ENCODE measurements at places on chromosomes 12 and 14.

DNA sequence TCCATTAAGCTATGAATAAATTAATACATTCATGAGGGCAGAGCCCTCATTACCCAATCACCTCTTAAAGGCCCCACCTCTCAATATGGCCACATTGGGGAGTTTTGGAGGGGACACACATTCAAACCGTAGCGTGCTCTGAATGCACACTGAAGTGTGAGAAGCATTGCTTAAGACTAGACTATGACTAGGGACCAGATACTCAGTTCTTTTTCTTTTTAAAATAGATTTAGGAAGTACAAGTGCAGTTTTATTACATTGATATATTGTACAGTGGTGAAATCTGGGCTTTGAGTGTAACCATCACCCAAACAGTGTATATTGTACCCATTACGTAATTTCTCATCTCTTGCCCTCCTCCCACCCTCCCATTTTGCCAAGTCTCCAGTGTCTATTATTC lies 21.0 kb upstream of the JDP2 start:
- no peak for DNase-seq

DNA sequence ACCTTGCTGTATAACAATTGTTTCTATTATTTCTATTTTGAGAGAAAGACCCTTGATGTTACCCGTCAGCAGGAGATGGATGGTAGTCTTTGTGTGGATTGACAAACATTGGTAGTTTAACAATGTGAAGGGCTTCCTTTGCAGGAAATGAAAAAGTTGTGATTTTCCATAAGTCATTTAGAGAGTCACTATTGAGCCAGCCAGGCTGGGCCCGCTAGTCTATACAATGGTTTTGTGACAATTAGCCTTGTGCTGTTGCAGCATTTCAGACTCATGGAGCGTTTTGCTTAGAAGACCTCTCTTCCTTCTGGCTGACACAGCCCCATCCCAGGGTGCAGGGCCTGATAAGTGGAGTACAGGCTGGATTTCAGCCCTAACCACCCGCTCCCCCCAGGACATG lies 18.3 kb upstream of the SLC38A2 start:
- no peak for DNase-seq

DNA sequence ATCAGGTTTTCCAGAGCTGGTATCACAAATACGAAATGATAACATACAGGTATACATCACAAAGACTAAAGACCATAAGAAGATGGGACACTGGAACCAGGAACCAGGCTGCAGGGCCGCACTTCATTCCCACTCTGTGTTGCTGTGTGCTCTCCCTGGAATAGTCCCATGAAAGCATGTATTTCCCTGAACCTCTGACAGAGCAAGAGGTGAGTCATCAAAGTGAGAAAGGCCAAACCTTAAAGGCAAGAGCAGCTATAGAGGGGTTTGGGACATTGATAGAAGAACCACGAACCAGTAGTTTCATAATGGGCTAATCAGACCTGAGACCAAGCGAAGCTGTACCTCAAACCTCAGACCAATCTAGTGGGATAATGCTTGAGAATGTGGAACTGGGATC lies 283.0 kb upstream of the PRKD1 start:
- DNase-seq: no peak

- no peak for DNase-seq
Observed at GRCh38 chr12:2238111-2238510, 185.3 kb downstream of the CACNA1C start.

DNA sequence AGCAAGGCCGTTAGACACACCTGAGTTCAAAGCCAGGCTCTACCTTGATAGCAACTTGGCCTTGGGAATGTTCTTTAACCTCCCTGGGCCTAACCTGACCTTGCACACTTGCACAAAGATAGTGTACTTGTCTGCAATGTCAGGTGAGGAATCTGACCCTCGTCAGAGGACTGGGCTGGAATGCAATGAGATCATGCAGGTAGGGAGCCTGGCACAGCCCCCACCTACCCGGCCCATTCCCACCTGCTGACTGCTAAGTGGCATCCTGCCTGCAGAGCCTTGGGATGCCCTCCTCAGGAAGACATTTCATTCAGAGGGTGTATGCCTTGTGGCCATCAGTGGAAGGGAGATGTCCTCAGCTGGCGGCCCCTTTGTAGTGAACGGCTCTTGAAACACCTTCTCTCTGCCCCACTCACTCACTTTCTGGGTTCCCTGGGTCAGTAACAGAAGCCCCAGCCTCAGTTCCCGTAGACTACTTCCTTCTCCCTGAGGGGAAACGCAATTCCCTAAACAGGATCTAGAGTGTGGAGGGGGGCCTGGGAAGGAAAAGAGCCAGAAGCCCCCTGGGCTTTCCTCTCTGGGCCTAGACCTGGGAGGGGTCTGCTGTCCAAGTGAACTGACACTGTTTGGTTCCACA lies 68.0 kb upstream of the DICER1 start:
- DNase-seq: no peak
